ENCODE measurements at places on chromosomes 1 and 21.

- DNase-seq = no peak
Measured at GRCh38 chr1:71399594-71399993, 318.8 kb upstream of the ZRANB2 start.

- no peak for DNase-seq
Measured at GRCh38 chr21:28385845-28386244, 606.8 kb downstream of the LTN1 start.

- DNase-seq = no peak
Measured at GRCh38 chr1:231750296-231750695, 123.7 kb downstream of the DISC1 start.

- no peak for DNase-seq
Measured at GRCh38 chr1:79638382-79638781, 631.9 kb upstream of the ADGRL4 start.

GRCh38 chr1:200228486-200228885 lies 181.3 kb downstream of the ZNF281 start:
- no peak for DNase-seq

DNA sequence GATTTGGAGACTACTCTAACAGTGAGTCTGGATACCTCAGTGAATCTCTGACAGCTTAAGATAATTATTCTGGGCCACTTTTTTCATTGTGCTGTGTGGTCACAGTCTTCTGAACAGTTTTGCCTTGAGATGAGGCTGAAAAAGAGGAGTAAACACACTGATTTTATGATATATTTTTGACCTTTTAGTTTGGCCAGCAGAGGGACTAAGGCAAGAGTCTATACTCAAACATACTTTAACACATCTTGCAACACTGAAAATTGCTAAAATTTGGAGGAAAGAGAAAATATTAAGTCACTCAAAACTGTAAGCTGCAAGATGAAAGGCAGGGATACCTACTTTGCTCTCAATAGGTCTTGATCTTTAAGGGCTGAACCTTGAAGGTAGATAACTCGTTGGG lies 182.7 kb downstream of the KCNT2 start:
- DNase-seq = no peak

Data from RWPE2 (cell line).